Activated CD4-positive, alpha-beta T cell treated with anti-CD3 and anti-CD28 coated beads, Interleukin-2, amount 50 U/mL, for 4 hours (primary cell): ENCODE measurements at places on chromosomes 11 and 22.

DNA sequence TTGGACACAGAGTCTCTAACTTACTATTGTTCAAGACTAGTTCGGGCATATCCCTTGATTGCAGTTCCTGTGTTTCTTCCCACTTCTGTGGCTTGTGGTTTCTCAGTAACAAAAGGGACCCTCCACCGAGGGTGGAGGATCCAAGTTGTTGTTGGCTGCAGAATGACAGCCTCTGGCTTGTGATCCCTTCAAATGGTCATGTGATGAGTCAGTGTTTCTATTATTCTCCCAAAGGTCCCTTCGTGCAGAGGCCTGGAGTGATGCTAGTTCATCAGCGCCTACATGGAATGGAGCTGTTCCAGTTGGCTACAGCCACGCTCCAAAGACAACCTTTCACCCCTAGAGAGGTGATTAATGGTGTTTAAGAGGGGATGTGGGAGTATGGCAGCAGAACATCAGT lies 2.6 kb upstream of the VWCE start:
- no peak for DNase-seq

DNA sequence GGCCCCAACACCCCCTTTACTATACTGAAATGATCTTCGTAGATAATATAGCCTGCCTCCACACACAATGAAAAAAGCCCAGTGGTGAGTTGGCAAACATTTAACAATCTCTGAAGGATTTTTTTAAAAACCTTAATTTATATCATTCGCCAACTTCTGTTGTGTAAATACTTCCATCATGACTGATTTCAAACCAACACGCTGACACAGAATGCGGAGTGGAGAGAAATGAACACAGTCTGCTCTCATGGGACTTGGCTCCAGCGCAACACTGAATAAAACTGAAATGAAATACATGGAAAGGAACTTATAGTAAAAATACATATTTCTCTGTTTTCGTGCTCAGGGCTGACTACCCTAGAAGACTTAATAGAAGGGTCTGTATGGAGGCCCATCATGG lies 61.3 kb upstream of the WNT11 start:
- no peak for DNase-seq

DNA sequence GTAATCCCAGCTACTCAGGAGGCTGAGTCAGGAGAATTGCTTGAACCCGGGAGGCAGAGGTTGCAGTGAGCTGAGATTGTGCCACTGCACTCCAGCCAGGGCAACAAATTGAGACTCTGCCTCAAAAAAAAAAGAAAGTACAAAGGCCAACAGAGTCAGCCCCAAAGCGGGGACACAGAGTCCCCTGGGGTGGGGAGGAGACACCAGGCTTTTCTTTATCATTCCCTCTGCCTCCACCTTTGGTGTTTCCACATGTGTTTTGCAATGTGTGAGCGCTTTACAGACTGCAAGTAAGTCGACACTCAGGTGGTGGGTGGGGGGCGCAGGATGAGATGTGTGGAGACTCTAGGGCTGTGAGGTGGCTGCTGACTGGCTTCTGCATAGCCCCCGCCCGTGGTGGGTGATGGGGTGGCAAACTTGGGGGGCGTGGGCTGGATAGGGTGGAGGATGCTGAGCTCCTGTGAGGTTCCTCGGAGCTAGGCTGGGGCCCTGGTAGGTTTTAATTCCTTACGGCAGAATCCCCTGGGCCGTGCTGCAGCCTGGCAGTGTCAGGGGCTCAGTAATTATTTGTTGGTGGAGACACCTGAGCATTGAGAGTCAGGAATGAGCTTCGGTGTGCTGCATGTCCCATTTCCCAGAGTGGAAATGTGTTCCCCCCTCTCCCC lies 177.2 kb downstream of the CTTN start:
- no peak for DNase-seq

DNA sequence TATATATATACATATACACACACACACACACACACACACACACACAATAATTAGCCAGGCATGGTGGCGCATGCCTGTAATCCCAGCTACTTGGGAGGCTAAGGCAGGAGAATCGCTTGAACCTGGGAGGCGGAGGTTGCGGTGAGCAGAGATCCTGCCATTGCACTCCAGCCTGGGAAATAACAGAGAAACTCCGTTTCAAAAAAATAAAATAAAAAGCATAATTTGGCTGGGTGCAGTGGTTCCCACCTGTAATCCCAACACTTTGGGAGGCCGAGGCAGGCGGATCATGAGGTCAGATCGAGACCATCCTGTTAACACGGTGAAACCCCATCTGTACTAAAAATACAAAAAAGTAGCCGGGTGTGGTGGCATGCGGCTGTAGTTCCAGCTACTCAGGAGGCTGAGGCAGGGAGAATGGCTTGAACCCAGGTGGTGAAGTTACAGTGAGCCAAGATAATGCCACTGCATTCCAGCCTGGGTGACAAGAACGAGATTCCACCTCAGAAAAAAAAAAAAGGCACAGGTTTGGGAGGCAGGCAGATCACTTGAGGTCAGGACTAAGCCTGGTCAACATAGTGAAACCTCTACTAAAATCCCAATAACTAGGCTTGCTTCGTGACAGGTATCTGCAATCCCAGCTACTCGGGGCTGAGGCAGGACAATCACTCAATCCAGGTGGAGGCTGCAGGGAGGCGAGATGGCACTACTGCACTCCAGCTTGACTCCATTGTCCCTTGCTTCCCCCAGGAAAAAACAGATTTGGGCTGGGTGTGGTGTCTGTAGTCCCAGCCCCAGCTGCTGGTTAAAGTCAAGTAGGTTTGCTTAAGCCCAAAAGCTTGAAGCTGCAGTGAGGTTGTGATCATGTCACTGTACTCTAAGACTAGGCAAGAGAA lies 11.8 kb upstream of the WDR74 start:
- DNase-seq, result no peak

DNA sequence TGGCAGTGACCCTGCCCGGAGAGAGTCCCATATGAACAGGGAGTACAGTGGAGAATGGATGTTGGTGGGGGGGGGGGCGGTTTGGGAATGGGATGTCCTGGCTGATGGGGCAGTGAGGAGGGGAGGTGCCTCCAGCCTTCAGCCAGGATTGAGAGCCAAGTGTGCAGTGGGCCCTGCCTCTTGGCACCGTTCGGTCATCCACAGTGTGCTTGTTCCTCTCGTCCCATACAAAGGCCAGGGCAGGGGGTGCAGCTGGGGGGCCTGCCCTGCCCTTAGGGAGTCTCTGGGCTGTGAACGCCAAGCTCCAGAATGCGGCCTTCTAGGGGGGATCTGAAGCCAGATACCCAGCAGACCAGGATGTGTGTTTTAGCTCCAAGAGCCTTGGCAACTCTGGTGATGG lies 34.0 kb downstream of the KCNC1 start:
- no peak for DNase-seq

GRCh38 chr22:27314276-27314807 lies 487.2 kb downstream of the MN1 start:
- no peak for DNase-seq

DNA sequence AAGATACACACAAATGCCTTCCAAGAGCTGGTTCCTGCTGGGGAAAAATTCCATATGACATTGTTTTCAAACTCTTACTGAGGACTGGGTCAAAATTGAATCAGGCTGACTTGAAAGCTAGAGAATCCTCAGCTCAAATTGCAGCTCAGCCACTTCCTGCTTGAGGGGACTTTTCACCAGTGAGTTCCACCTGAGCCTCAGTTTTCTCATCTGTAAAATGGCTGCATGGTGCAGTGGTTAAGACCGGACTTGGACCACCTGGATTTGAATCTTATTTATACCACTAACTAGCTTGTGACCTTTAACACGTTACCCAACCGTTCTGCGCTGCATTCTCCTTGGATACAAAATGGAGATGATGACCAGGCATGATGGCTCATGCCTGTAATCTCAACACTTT lies 69.9 kb upstream of the ASPHD2 start:
- no peak for DNase-seq

- DNase-seq, result no peak
Observed at GRCh38 chr11:76424891-76425290, 19.9 kb upstream of the EMSY start.

GRCh38 chr11:118790357-118791110 lies 430 bp downstream of the DDX6 start:
- peak; percentile 36 for DNase-seq

DNA sequence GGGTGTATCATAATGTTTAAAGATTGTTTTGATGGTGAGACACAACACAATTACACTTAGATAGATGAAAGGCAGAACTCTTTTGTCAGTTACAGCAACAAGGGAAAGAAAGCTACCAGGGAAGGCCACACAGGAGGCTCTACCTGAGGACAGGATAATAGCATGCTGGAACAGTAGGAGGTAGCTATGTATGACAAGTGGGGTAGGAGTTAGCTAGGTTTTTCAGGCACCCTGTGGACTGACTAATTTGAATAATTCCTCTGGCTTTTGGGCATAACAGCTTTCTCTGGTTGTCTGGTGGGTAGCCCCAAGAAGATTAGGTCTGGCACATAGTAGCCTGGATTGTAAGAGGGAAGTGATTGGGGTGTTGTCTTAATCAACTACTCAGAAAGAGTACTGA lies 475.4 kb upstream of the CHORDC1 start:
- no peak for DNase-seq

DNA sequence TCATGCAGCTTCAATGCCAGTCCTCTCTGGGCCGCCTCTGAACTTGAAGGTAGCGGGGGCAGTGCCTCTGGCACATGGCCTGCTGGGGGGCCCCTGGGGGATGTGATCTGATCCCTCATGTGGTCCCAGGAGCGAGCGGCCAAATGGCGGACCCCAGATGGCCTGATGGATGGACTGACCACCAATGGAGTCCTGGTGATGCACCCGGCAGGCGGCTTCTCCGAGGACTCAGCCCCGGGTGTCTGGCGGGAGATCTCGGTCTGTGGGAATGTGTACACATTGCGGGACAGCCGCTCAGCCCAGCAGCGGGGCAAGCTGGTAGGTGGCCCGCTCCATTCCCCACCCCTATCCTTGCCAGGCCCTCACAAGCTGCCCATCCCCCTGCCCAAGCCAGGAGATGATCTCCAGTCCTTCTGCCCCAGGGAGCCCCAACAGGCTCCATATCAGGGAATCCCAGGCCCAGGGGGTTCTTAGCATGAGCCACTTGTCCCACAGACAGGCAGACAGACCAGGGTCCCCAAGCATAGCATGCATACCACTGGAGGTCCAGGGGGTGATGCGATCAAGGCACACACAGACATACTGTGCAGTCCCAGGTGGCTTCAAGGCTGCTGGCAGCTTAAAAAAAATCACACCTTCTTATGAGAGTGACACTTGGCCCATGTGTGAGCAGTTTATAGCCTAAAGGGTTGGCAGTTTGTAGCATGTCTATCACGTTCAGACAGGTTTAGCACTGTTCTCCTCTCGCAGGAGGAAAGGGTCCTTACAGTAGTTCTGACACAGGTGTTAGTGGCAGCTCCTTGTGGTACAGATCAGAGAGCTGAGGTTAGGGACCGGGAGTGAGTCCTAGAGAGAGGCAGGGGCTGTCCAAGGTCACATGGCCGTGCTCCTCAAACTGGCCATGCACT lies 6.4 kb upstream of the DPP3 start:
- DNase-seq, result no peak

DNA sequence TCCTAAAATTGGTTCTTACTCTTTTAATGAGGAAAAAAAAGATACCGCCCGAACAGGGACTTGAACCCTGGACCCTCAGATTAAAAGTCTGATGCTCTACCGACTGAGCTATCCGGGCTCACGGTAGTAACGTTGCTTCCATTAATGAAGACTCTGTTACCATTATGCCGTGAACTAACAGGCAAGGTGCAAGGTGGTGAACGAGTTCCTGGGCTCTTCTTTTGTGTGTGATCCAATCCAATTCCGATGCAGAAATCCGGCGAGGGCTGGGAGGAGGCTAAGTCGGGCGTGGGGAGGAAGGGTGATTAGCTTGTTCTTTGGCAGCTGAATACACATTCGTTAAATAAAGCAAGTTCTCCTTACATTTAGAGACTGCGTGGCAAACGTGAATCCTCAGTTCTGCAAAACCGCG lies 49.0 kb downstream of the OR4D9 start:
- peak; percentile 64 for DNase-seq

DNA sequence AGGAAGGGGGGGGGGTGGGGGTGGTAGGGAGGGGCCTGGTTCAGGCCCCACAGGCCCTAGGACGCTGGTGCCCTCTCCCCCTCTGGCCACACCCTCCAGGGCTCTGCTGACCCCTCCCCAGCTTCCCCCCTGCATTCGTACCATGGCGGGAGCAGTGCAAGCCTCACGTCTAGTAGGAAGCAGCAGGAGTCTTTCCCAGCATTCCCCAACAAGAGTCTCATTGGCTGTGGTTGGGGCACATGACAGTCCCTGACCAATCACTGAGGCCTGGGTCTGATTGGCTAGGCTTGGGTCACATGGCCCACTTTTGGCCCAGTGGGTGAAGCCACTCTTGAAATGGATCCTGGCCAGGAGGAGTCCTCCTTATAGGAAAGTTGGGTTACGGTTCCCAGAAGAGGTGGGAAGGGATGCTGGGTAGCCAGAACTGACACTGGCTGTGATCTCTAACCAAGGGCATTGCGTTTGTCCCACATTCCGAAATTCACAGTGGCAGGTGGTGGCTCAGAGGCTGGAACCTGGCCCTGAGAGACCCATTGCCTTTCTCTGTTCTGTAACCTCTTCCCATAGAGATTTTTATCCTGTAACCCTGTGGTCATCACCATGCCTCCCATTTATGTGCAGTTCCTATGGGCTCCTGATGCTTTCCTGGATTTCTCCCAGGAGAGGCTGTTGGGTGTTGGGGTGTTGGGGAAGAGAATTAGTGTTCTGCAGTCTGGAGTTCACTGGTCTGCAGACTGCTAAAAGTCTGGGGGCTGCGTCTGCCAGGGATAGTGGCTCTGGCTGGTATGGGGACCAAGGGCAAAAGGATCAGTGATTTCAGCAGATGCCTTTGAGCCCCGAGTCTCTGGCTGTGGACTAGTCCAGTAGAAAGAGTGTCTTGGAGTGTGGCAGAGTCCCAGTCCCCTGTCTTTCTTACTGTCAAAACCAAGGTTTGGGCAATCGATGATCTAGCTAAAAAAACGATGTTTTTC lies 58.9 kb upstream of the MYEOV start:
- no peak for DNase-seq

GRCh38 chr11:541433-541885 lies 4.1 kb downstream of the LRRC56 start:
- no peak for DNase-seq

GRCh38 chr11:11409901-11410300 lies 56.9 kb upstream of the CSNK2A3 start:
- DNase-seq, result no peak

DNA sequence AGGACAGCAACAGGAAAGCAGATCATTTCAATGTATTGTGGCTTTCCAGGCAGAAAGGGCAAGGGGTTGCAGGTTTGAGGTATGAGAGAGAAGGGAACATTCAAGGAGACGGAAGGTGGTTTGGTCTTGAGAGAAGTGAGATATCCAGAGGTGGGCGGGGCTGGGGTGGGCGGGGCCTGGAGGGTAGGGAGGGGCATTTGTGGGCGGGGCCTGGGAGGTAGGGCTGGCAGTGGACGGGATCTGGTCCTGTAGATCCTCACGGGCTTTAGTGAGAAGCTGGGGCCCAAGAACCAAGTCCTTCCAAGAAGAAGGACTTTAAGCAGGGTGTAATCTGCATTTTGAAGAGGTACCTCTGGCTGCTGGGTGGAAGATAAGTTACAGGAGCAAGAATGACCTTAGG lies 199.2 kb downstream of the MN1 start:
- DNase-seq, result no peak
